ENCODE measurements at places on chromosomes 6 and 20.

DNA sequence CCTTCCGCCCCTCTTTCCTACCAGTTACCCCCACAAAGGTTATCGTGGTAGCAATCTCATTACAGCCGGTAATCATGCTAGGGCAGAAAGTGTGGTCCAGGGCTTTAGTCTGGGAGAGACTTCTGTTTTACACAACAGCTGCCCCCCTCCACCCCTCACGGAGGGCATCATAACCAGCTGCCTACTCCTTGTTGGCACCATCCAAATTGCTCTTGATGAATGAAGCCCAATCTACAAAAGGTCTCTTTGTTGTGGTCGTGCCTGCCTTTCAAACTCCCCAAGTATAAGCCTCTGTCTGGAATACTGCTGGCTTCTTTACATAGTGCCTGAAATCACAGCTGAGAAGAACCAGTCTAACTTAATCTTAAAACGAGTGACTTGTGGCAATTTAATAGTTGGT, 157.9 kb downstream of the INSM1 start:
- no peaks in the 10 kb centered on the region for H3K4me1 ChIP-seq
- no peak overlapping the region for H3K27ac ChIP-seq
- no peak for DNase-seq
- H3K27me3 ChIP-seq = no peaks in the 10 kb centered on the region

- no peak for DNase-seq
- H3K36me3 ChIP-seq = no peaks in the 10 kb centered on the region
- H3K27me3 ChIP-seq = no peaks in the 10 kb centered on the region
These were observed 28.3 kb downstream of the RIN2 start for GRCh38 chr20:19786311-19786710.

GRCh38 chr6:15751721-15752350, 89.0 kb upstream of the DTNBP1 start:
- H3K4me3 ChIP-seq = no peak overlapping the region
- no peaks in the 10 kb centered on the region for H3K36me3 ChIP-seq
- no peaks in the 10 kb centered on the region for H3K27me3 ChIP-seq
- no peak overlapping the region for H3K27ac ChIP-seq
- DNase-seq = no peak

- no peaks in the 10 kb centered on the region for H3K36me3 ChIP-seq
- DNase-seq = no peak
- no peak overlapping the region for H3K4me3 ChIP-seq
- no peak overlapping the region for H3K27ac ChIP-seq
- H3K4me1 ChIP-seq = no peaks in the 10 kb centered on the region
- no peaks in the 10 kb centered on the region for H3K27me3 ChIP-seq
These were observed 98.1 kb downstream of the GMDS start for GRCh38 chr6:2147261-2147660.

- no peaks in the 10 kb centered on the region for H3K27me3 ChIP-seq
- H3K27ac ChIP-seq = no peak overlapping the region
- H3K4me3 ChIP-seq = no peak overlapping the region
These were observed 152.3 kb upstream of the JAG1 start for GRCh38 chr20:10826111-10826510.

DNA sequence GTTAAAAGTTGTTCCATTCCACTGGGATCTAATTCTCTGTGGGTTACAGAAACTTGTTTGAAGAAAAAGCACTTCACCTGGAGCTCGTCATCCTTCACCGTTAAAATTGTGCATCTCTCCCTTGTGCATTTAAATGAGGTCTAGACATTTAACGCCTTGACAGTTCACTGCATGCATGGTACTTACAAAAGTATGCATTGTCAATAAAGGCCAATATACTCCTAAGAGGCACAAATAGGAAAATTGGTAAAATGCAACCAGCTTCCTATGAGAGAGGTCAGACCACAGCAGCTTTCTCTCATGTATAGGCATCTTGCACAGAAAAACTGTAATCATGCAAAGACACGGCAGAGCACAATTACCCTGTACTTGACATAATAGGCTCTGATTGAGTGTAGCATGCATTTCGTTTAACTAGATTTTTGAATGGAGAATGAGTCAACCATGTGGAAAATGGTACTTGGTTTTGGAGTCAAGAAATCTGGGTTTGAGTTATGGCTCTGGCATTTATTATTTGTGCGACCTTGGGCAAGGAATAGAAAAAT, 378.5 kb downstream of the RFPL4B start:
- H3K4me3 ChIP-seq = no peak overlapping the region
- no peaks in the 10 kb centered on the region for H3K27me3 ChIP-seq
- no peak for DNase-seq
- H3K4me1 ChIP-seq = no peaks in the 10 kb centered on the region
- no peak overlapping the region for H3K27ac ChIP-seq

GRCh38 chr6:17278289-17279063, 2.7 kb upstream of the RBM24 start:
- peaks cover 30% of the 10 kb centered on the region for H3K27me3 ChIP-seq
- H3K4me3 ChIP-seq = no peak overlapping the region
- no peak overlapping the region for H3K27ac ChIP-seq
- no peak for DNase-seq
- H3K4me1 ChIP-seq = peaks cover 3% of the 10 kb centered on the region

GRCh38 chr20:63158845-63159244, 57.1 kb downstream of the YTHDF1 start:
- DNase-seq = no peak
- no peak overlapping the region for H3K27ac ChIP-seq
- peaks cover 35% of the 10 kb centered on the region for H3K27me3 ChIP-seq
- H3K36me3 ChIP-seq = no peaks in the 10 kb centered on the region
- no peaks in the 10 kb centered on the region for H3K4me1 ChIP-seq

- H3K4me1 ChIP-seq = no peaks in the 10 kb centered on the region
- H3K36me3 ChIP-seq = no peaks in the 10 kb centered on the region
- H3K27me3 ChIP-seq = no peaks in the 10 kb centered on the region
- no peak for DNase-seq
- H3K27ac ChIP-seq = no peak overlapping the region
These were observed 20.8 kb upstream of the KIF25 start for GRCh38 chr6:167976708-167977107.

GRCh38 chr6:102066301-102066700, 672.8 kb downstream of the GRIK2 start:
- no peaks in the 10 kb centered on the region for H3K27me3 ChIP-seq
- H3K27ac ChIP-seq = no peak overlapping the region
- no peaks in the 10 kb centered on the region for H3K4me1 ChIP-seq
- no peak overlapping the region for H3K4me3 ChIP-seq
- H3K36me3 ChIP-seq = no peaks in the 10 kb centered on the region

DNA sequence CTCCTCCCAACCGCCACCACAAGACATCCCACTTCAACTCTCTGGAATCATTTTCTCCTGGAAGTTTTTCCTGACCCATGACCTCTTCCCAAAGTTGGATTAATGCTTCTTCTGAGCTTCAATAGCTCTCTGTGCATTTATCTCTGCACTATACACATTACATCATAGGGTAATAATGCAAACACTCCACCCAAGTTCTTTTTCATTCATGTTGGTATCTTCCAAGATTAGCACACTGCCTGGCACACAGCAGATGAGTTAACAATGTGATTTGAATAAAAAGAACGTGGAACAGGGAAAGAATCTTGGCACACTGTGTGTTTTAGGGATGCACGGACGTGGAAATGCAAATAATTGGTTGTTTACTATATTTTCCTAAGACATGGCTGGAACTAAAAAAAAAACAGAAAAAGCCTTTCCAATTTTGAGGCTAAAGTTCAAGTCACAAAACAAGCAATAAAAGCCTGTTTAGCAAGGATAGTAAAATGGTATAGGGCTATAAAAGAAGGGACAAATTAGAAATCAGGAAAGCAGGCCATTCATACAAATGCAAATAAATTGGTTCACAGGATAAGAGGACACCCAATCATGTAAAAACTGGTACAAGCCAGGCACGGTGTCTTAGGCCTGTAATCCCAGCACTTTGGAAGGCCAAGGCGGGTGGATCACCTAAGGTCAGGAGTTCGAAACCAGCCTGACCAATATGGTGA, 1.6 kb upstream of the FAM135A start:
- no peak overlapping the region for H3K4me3 ChIP-seq
- peaks cover 4% of the 10 kb centered on the region for H3K4me1 ChIP-seq
- peaks cover 8% of the 10 kb centered on the region for H3K27me3 ChIP-seq
- no peaks in the 10 kb centered on the region for H3K36me3 ChIP-seq
- no peak for DNase-seq

DNA sequence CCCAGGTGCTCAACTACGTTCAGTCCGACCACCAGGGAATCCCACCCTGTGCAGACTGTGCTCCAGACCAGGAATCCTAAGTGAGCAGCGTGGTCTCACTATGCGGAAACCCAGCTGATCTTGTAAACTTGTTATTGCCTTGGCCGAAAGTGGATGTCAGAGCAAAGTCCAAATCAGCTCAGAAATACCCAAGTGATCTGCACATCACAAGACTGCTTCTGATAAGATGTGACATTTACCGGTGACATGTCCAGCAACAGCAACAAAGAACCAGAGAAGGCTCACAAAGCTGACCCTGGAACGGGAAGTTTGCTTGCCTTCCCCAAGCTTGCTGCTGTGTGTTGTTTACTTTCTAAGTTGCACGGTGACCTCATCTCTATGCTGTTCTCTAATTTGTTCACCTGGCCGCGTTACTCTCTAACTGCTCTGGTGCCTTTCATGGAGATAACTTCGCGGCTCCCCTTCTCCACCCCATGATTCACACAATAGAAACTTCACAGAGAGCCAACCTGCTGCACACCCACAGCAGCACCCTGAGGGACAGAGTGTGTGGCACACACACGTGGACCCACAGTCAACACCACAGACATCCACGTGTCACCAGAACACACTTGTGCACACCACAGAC, 1.7 kb downstream of the BNIP5 start:
- DNase-seq = no peak
- no peak overlapping the region for H3K27ac ChIP-seq
- no peaks in the 10 kb centered on the region for H3K4me1 ChIP-seq
- no peaks in the 10 kb centered on the region for H3K36me3 ChIP-seq
- peaks cover 59% of the 10 kb centered on the region for H3K27me3 ChIP-seq
- no peak overlapping the region for H3K4me3 ChIP-seq

- H3K27me3 ChIP-seq = peaks cover 26% of the 10 kb centered on the region
- no peak for DNase-seq
- no peak overlapping the region for H3K27ac ChIP-seq
- peak overlapping the region; percentile 23 for H3K4me3 ChIP-seq
- no peaks in the 10 kb centered on the region for H3K4me1 ChIP-seq
These were observed 2.8 kb upstream of the HTR1B start for GRCh38 chr6:77466055-77466450.

DNA sequence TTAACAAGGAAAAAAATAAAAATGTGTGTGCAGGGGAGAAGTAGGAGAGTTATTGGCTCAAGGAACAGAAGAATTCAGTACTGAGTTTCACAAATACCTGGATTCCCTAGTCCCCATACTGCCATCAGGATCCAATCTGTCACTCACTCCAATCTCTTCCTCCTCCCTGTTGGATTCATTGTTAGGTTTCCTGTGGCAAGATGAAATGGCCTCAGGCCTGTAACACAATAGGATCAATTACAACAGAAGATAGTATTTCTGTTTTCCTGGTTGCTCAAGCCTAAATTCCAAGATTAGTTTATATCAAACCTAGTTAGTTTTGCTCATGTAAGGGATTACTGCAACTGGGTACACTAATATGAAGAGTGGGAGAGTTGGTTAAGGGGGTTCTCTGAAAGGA, 24.4 kb downstream of the HCRTR2 start:
- H3K4me1 ChIP-seq = no peaks in the 10 kb centered on the region
- DNase-seq = no peak
- H3K27ac ChIP-seq = no peak overlapping the region
- H3K27me3 ChIP-seq = no peaks in the 10 kb centered on the region
- H3K36me3 ChIP-seq = no peaks in the 10 kb centered on the region
- H3K4me3 ChIP-seq = no peak overlapping the region

DNA sequence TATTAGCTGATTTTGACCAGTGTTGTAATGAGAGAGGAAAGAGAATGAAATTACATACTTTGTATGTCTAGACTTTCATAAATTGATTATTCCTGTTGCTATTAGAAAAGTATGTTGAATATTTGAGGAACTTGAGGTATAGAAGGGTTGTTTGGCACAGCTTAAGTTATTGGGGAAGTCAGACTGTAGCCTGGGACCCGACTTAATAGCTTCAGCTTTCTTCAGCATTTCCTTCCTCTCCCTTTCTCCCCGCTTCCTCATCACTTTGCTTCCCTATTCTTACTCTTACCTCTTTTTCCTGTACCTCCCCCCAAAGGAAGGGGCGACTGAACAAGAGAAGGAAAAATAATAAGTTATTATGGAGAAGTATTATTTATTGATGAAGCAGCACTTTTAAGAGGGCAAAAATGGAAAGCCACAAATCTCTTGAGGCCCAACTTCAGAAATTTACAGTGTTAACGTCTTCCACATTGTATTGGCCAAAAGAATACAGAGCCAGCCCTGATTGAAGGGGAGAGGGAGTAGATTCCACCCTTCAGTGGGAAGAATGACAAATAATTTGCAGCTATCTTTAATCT, 7.4 kb downstream of the SENP6 start:
- no peaks in the 10 kb centered on the region for H3K27me3 ChIP-seq
- no peak overlapping the region for H3K27ac ChIP-seq
- no peak overlapping the region for H3K4me3 ChIP-seq
- H3K4me1 ChIP-seq = peaks cover 8% of the 10 kb centered on the region

- no peak overlapping the region for H3K4me3 ChIP-seq
- no peaks in the 10 kb centered on the region for H3K36me3 ChIP-seq
- peaks cover 18% of the 10 kb centered on the region for H3K27me3 ChIP-seq
- H3K4me1 ChIP-seq = no peaks in the 10 kb centered on the region
- no peak for DNase-seq
These were observed 17.6 kb upstream of the RPS6KA2 start for GRCh38 chr6:166644681-166645080.

DNA sequence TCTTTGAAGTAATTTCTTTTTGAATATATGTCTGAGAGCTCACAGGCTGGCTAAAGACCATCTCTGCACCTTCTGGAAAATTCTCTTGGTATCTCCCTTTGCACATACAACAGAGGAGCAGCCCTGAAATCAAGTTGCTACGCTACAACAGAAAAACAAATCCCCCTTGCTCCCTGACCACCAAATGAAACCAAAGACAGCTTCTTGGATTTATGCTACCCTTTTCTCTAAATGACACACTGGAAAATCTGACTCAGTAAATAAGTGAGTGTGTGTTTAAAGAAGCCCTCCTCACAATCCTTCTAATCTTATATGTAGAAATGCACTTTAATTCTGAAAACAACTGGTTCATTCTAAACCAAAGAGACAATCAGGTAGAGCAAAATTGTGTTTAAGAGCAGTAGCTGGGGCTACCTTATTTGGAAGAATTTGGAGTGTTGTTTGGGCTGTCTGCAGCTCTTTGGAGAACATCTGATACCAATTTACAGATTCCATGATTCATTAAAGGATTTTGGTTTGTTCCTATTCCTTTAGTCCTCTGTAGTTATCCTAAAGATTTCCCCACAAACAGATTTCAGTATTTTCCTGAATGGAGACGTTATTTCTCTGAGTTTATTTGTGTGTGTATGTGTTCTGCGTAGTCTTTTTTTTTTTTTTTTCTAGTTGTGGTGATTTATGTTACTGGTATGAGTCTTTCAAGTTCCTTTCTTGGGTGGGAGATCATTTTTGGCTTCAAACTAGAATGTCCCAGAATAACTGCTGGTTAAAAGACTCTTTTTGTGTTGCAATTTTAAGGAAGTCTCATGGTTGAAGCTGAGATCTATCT, 36.4 kb upstream of the UTRN start:
- H3K4me1 ChIP-seq = no peaks in the 10 kb centered on the region
- H3K27me3 ChIP-seq = no peaks in the 10 kb centered on the region

- H3K4me1 ChIP-seq = no peaks in the 10 kb centered on the region
- H3K36me3 ChIP-seq = no peaks in the 10 kb centered on the region
- H3K27ac ChIP-seq = no peak overlapping the region
- no peak overlapping the region for H3K4me3 ChIP-seq
- no peaks in the 10 kb centered on the region for H3K27me3 ChIP-seq
These were observed 76.8 kb downstream of the SAMD5 start for GRCh38 chr6:147585256-147585655.

GRCh38 chr20:59204165-59204894, 40.7 kb downstream of the ZNF831 start:
- H3K4me1 ChIP-seq = peaks cover 22% of the 10 kb centered on the region
- H3K27me3 ChIP-seq = no peaks in the 10 kb centered on the region
- H3K36me3 ChIP-seq = no peaks in the 10 kb centered on the region
- no peak for DNase-seq
- no peak overlapping the region for H3K4me3 ChIP-seq
- no peak overlapping the region for H3K27ac ChIP-seq
